ENCODE measurements at places on chromosomes 2 and 18.

DNA sequence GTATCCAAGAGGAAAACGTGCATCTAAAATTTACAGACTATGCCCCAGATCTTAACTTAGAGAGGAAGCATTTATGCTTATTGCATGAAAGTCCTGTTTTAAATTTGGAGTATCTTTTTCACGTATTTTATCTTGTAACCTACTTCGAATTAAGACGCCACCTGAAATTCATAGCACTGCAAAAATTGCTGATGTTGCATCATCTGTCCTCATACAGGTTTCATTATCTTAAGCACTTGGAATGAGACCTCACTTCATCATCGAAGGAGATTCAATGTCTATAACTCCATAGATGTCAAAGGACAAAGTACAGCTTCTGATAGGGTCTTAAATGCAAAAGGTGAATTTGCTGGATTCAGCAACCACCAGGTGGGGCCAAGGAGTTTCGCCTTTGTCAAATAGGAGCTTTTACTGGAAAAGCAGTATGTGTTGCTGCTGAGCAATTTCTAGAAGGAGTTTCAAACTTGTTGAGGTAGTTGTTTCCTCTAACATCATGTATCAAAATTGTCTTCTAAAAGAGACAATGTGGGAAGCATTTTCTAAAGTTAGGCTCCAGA lies 106.4 kb upstream of the CCDC85A start:
- DNase-seq: no peak

GRCh38 chr18:5518899-5519371 lies 24.9 kb downstream of the EPB41L3 start:
- DNase-seq: no peak

GRCh38 chr18:36328916-36329315 lies 31.4 kb downstream of the FHOD3 start:
- no peak for DNase-seq

- no peak for DNase-seq
These were observed 124.8 kb downstream of the PHLPP1 start for GRCh38 chr18:62839874-62840713.

DNA sequence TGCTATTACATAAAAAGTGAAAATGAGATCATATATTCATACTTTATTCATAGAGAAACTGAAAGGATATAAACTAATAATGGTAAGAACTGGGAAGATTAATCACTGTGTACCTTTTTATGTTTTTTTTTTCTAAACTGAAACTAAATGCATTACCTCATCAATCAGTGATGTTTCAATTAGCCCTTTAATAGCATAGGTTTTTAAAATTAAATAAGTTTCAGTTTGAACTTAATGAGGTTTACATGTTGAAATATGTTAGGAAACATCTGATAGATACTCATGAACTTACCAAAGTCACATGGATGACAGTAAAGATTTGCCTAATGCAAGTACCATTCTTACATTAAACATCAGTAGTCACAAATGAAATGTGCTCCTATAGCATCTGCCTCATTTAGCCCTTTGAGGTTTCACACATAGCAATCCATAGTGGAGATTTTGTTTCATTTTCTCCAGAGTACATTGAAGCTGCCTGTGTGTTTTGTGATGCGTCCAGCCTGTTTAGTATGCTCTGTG lies 8.9 kb downstream of the MAPRE2 start:
- DNase-seq: no peak

GRCh38 chr2:38446418-38446817 lies 69.3 kb upstream of the ATL2 start:
- DNase-seq: no peak

DNA sequence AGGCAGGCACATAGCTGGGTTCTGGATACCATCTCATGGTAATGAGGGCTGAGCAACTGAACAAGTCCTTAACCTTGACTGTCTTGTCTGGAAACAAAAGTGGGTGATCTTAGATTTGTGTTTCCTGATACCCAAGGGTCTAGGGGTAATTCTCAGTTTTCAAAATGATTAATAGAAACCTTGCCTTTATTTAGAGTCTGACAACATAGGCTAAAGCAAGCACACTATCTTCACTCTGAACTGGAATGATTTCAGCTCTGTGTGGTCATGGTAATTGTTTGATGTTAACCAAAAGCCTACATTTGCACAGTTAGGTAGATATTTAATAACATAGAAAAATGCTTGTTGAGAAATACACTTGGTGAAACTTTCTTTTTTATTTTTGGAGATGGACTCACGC lies 6.8 kb upstream of the LAMA3 start:
- DNase-seq: no peak

- no peak for DNase-seq
These were observed 25.0 kb upstream of the KDM3A start for GRCh38 chr2:86416146-86416545.

GRCh38 chr2:74005786-74006185 lies 21.1 kb downstream of the TET3 start:
- DNase-seq: no peak

GRCh38 chr2:213166109-213166508 lies 14.7 kb upstream of the IKZF2 start:
- DNase-seq: no peak

DNA sequence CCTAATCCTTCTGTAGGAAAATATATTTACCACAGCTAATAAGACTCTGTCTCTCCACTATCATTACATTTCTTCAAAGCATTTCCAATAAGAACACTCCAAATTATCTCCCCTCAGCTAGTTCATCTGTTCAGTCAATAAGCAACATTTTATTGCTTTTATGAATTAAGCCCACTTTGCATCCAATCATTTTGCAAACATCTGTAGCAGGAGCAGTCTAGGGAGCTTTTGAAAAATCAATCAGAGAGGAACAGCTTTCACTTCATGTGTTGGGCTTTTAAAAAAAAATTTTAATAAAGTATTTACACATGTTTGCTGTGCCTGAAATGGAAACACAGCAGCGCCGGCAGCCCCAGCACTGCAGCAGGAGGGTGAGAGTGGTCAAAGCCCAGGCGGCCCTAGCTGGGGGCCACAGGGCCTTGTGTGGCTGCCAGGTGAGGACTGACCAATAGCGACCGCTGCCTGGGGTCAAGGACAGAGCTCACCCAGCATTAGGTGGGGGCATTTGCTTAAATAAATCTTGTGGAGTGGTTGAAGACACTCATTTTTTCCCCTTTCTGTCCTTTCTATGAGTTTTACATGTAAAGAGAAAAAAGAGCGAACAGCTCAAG lies 250.7 kb downstream of the RNF144A start:
- no peak for DNase-seq

GRCh38 chr18:22324191-22325131 lies 93.3 kb downstream of the CTAGE1 start:
- DNase-seq: no peak

DNA sequence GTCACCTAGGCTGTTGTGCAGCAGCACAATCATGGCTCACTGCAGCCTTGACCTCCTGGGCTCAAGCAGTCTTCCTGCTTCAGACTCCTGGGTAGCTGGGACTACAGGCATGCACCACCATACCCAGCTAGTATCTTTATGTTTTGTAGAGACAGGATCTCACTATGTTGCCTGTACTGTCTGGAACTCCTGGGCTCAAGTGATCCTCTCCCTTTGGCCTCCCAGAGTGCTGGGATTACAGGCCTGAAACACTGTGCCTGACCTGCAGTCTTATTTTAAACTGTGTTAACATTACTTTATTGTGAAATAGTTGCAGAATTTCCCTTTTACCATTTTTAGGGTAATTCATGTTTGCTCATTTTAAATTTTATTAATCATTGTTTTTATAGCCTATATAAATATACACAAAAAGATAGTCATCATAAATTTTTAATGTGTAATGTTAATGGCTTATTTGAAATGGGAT lies 24.6 kb downstream of the EML4 start:
- no peak for DNase-seq

DNA sequence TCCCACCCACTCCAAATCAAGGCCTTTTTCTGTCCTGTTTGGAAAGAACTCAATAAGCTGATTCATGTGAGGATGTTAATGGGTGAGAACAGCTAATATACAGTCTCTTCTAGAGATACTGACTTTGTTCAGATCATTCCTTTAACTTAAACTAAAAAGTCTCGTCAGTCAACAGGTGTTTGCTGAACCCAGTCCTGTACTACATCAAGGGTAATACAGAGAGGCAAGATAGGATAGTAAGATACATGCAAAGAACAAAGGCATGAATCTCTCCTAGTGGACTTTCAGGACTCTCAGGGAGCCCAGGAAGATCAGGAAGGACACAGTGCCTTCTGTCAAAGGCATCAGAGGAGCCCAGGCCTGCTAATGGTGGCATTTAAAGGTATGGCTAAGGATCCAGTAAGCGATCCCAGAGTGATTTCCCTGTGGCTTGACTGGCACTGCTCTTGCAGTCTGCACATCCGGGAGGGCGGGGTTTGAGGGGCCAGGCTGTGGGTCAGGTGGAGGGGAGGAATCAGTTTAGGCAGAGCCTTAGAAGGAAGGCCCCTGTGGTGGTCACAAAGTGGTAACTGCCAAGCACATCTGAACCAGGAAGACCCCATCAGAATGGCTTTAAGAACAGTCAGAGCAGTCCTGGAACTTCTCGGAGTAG lies 54.0 kb downstream of the EPAS1 start:
- no peak for DNase-seq

- no peak for DNase-seq
These were observed 684.4 kb downstream of the ZEB2 start for GRCh38 chr2:143835481-143835880.

DNA sequence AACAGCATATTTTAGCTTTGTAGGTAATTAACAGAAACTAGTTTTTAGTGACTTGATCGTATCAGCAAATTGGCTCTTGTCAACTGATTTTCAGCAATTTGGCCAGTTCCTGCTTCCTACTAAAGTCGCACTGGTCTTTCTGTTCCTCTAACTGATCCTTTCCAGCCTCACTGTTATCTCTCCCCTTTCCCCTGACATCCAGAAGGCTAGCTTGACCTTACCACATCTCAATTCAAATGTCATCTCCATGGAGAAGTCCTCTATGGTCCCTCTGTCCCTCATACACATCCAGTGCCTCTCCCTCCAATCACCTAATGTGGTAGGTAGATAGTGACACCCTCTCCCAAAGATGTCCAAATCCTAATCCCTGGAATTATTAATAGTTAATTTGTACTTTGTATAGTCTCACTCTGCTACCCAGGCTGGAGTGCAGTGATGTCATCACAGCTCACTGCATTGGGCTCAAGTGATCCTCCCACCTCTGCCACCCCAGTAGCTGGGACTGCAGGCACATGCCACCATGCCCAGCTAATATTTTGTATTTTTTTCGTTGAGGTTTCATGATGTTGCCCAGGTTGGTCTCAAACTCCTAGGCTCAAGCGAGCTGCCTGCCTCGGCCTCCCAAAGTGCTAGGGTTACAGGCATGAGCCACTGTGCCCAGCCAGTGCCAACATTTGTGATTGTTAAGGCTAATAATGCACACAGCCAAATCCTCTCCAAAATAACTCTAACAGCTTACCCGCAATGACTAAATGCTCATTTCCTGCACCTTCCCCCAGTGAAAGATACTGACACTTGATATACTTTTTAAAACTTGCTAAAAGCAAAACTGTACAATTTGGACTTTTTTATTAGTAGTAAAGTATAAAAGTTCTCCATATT lies 16.9 kb downstream of the PSTPIP2 start:
- DNase-seq: no peak

- no peak for DNase-seq
These were observed 76.2 kb downstream of the TGFA start for GRCh38 chr2:70477441-70477844.

- DNase-seq: no peak
These were observed 48.0 kb downstream of the SERPINB8 start for GRCh38 chr18:64017870-64018269.

- DNase-seq: no peak
These were observed 213.3 kb downstream of the FAM210A start for GRCh38 chr18:13513021-13513420.

- DNase-seq: no peak
These were observed 32.6 kb upstream of the E2F6 start for GRCh38 chr2:11498543-11499034.

DNA sequence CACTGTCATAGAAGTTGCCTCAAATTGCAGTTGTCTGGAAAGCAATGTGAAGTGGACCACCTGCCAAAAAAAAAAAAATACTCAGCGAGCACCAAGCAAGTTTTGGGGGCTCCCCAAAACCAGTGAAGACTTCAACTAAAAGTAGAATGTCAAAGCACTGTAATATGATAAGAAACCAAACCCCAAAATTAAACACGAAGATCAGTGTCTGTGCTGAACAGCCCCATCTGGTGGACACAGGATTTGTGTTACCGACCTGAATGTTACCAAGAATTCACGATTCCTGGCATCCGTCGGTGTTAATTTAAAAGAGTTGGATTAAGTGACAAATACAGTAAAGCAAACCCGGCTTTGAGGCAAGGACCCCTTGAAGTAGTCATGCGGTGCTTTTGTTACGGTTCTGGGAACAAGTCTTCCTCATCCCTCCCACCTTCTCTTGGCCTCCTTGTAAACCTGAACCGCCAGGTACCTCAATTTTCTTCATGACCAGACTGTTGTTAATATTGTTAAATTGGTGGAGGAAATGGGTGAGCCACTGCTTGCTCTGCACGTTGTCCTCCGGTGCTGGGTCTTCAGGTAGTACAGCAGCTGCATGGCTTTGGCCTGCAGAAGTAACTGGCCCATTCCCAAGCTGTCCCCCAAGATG lies 31.3 kb upstream of the SSB start:
- DNase-seq: peak; percentile 28

DNA sequence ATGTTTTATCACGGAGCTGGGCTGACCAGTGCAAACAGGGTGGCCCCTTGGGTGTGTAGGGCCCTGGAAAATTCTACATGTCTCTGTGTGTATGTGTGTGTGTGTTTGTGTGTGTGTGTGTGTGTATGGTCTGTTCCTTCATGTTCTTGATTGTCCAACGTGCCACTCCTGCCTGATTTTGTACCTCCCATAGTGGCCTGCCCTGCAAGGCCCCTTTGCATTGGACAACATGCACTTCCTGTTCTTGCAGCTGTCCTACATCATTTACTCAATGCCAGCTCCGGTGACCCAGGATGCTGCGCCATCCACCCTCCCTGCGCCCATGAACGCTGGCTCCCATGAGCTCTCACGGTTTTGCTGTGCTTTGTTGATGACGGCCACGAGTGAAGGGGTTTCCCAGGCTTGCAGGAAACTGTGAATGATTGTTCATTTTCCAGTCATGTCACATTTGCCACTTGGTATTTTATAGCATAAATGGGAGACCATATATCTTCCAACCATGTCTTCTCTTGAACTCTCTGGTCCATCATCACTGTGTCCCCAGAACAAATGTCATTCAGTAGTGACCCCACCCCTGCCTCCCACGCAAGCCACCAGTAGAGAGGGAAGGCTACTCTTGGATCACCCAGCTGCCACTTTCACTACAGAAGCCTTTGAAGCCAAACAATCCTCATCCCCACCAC lies 69.7 kb upstream of the NCK2 start:
- DNase-seq: no peak

DNA sequence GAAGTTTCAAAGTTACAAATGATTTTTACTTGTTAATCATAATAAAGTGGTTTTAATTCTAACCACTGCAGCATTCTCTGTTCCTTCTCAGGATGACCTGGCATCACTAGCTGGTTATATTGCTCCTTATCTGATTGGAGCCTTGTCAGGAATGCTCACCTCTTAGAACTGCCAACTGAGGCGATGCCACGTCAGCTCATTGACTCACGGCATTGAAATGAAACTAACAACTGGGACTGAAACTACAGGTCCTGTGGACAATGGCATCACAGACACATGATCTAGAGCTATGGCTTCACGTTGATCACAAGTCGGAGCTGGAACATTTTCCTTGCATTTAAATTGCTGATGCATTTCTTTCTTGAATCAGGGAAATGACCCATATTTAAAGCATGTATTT lies 54.9 kb upstream of the MAP2 start:
- DNase-seq: peak; percentile 45

Data from fibroblast of skin of left quadriceps (primary cell).